Left lobe of liver (tissue), 2 donors: ENCODE measurements at places on chromosomes 11 and 22. TPM values are rescaled to one million over a fixed set of nuclear protein-coding genes. Genes with fewer than 3 reads are reported as not detected.
A peak's percentile ranks its signal among the peaks of the same experiment; 100 is the strongest.

- peak; percentile 62 for DNase-seq
These were observed 2.7 kb upstream of the PTPRJ start for GRCh38 chr11:47977623-47978022.

DNA sequence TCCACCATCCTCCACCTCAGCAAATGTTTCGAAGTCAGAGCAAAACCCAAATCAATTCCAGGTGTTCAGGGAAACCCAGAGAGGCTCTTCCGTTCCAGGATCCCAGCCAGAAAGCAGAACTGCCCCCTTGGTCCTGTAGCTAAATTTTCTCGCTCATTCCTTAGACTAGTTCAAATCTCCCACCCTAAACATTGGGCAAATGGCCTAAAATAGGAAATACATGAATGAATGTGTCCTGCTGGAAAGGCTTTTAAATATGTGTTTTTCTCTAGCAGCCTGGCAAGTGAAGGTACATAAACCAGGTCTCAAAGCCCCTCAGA is 89.6 kb downstream of the ETS1 start:
- DNase-seq: no peak

GRCh38 chr22:49210606-49211005 is 617.1 kb downstream of the BRD1 start:
- DNase-seq: peak; percentile 32

The OR5B21 gene
- not detected for total RNA-seq

- no peak for DNase-seq
These were observed 7.2 kb downstream of the CRELD2 start for GRCh38 chr22:49925525-49926128.

DNA sequence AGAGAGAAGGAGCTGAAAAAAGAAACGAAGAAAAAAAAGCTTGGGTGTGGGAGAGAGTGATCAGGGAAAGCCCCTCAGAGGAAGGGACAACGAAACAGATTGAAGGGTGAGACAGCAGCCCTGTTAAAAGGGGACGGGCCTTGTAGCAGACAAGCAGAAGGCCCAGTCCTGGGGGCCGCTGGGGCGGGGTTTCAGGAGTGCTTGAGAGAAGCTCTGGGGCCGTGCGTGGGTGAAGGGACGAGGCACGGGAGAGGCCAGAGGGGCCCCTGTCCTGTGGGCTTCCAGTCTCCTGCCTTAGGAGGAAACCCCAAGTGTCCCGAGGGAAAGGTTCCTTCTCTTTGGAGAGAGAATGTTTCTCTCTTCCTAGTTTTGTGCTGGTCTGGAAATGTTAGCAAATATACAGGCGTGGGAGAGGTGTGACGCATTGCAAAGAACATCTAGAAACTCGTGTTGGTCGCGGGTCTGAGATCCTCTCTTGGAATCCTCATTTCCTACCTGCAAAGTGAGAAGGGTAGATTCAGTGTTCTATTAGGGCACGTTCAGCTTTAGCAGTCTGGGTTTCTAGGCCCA is 28.6 kb downstream of the ADAMTS15 start:
- no peak for DNase-seq

- DNase-seq: no peak
These were observed 356.1 kb downstream of the CADM1 start for GRCh38 chr11:115148101-115148500.

DNA sequence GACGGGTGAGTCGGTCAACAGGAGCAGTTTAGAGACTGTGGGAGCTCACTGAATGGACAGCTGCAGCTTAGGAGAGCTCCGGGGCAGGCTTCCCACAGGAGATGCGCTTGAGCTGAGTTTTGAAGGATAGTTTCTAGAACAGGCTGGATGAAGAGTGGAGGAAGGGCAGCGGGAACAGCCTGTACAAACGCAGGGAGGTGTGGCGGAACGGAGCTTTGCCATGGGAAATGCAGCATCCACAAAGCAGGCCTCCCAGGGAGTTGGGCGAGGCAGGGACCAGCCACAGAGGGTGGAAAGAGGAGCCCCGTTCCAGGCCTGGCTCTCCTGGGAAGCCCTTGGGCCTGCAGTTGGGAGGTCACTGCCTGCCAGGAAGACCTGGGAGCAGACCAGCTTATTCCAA is 26.8 kb upstream of the TEF start:
- no peak for DNase-seq

The OR6A2 gene
- not detected for total RNA-seq

DNA sequence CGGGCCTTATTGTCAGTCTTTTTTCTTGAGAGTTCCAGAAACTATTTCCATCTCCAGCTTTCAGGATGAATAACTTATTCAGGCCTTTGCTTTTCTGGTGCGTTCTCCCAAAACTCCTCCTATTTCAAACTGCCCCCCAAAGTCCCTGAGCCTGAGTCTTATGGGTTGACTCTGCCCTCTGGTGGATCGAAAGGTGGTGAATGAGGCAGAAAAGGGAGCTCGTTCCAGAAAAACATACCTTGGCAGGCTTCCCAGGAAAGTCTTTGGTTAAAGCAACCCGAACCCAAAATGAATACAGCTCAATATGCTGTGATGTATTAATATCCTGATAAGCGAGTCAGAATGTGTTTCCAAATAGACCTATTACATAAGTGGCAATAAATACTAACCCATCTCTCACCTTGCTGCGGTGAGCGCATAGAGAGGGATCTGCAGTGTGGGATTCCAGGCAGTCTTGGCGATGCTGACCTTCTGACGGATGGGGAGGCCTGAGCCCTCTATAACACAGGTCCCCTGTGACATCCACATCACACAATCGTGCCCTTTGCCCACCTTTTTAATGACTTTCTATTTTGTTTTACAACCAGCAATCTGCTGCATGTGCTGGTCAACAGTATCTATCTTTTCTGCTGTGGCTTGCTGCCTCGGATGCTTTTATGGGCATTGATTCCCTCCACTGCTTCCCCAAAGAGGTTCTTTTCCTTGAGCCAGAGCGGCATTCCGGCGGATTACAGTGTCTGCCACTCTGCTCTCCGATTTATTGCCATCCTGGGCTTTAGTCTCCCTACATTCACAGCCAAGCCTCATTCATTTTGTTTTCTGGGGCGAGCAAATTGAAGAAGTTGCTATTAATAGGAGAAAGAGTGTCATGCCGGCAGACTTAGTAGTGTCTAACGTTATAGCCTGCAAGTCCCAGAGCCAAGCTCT is 756.8 kb downstream of the NTM start:
- DNase-seq: peak; percentile 48

DNA sequence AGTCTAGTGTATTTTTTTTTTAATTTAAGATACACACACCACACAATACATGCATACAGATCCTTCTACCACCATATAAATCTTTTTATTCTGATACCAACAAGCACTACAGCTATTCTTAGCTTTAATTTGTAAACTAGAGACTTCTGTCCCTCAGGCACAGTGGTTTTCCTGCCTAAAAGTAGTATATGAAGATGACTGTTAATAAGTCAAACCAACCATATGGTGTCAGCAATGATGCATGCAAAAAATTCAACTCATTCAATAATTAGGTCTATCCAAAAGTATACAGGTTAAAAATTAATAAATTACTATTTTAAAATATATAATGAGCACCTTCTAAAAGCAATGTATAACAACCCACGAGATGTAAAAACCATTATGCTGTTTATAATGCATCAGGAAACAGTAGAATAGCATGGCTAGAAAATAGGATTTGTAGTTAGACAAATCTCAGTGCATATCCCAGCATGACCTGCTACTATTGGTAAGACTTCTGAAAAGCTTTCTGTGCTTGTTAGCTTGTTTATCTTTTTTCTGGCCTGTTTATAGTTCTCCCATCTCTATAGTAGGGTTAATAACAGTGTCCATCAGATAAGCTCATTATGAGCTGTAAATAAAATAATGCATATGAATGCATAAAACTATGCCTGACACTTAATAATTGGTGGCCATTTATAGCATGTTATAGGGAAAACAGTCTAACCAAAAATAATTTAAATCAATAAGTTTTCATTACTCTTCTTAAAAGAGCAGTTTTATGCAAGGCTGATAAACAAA is 10.2 kb downstream of the RAB38 start:
- no peak for DNase-seq

GRCh38 chr22:46081036-46081830 is 69.1 kb upstream of the PPARA start:
- DNase-seq: peak; percentile 45

The TCN2 gene
- 12.3 TPM for total RNA-seq

GRCh38 chr11:119377112-119377901 is 4.2 kb downstream of the USP2 start:
- no peak for DNase-seq

- DNase-seq: no peak
These were observed 366.4 kb downstream of the CASP12 start for GRCh38 chr11:104531894-104532293.

GRCh38 chr11:14656536-14657457 is 13.2 kb downstream of the PDE3B start:
- DNase-seq: no peak

DNA sequence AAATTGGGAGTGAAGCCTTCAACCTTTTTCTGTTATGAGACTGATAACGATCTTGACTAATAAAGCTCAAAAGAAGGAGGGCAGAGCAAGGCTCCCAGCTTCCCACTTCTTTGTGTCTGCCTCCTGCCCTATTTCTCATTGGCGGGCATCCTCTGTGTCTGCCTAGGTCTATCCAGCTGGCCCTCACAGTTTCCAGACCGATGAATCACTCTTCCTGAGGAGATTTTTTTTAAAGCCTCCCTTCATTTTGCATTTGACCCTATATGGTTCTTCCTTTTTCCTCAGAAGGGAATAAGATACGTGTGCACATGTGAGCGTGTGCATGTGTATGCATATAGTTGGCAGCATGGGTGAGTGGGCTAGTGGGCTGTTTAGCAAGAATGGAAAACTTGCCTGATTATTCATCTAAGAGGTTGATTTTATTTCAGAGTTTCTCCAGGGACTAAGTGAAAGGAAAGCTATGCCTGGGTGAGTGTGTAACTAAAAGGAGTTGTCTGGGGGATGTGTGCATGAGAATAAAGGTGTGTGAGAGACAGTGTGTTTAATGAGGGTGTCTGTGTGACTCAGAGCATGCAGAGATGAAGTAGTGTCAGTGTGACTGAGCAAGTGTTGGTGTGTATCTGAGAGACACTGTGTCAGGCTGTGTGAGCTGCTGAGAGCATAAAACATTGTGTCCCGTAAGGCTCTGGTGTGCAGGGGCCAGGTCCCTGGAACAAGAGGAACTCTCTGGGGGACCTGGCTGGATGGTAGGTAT is 12.2 kb downstream of the PHLDB1 start:
- no peak for DNase-seq

GRCh38 chr22:17754233-17754925 is 19.9 kb downstream of the BID start:
- no peak for DNase-seq

The IFITM10 gene
- total RNA-seq: 15.7 TPM

The MMP11 gene
- total RNA-seq: 0.38 TPM

DNA sequence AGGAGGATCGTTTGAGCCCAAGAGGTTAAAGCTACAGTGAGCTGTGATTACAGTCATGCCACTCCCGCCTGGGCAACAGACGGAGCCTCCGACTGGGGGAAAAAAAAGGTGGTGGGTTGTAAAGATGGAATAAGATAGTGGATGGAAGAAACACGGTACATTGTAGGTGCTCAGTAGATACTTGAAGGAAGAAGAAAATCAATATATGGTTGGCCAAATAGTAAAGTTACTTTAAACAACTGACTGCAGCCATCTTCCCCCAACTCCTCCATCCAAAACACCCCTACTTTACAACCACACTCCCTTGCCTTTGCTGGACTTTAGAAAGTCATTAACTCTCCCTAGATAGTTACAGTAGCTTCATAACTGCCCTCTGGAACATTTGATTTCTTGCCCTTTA is 2.5 kb upstream of the NUP98 start:
- no peak for DNase-seq

DNA sequence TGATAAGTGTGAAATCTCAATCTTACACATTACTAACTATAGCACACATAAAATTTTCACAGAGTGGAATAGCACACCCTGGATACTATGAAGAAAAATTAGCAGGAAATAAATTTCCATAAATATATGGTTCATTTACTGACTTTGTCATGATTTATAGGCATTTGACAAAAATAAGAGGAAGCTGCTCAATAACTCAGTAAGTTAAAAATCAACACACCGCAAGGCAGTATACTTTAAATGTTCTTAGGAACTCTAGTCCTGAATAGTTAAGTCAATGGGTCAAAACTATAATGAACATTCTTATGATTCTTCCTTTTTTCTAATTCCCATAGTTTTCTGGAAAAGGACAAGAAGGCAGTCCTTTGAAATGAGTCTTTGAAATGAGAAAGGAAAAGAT is 1557.8 kb upstream of the RAG2 start:
- DNase-seq: no peak

DNA sequence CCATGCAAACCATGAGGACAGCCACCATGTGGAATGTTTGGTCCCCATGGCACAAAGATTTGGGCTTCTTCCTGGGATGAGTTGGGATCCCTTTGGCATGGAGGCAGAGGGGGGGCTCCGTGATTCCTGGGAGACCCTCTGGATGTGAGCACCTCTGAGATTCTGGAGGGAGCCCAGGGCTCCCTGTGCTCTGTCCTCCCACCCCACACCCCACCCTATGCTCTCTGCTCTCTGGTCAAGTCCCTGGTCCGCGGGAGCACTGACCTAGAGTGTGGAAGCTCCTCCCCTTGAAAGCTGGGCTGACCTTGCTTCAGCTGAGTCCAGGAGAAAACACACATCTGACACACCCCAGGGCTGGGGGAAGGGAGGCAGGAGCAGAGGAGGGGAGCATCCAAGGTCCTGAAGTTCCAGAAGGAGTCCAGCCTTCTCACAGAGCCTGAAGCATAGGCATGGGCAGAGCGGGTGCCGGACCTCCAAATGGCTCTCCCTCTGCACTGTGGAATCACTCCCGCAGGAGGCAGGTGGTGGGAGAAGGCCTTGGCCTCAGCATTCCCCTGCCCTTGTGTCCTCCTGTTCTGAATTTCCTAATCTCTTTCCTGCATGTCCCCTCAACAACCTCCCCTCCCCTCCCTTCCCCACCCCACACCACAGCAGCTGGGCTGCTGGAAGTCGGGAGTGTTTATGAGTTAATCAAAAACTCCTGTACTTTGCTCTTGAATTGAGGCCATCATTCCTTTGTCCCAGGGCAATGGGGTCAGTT is 25.7 kb upstream of the OAF start:
- peak; percentile 95 for DNase-seq

DNA sequence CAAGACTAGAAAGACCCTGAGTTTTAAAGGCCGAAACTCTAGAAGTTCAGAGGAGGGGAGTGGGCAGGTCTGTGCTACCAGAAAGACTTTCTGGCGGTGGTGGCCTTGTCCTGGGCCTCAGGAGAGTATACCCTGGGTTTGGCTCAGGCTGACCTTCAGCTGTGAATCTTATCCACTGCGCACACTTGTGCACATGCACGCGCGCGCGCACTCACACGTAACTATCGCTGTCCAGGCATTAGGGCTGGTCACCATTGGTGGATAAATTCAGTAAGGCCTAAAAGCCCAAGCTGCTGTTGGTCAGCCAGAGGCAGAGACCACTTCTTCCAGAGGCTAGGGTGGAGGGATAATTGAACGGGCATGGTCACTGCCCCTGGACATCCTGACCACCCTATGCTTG is 25.1 kb downstream of the ARHGEF17 start:
- DNase-seq: no peak

- no peak for DNase-seq
These were observed 2.8 kb downstream of the PISD start for GRCh38 chr22:31659246-31659645.

The MAML2 gene
- 1.0 TPM for total RNA-seq

GRCh38 chr11:1034001-1034400 is 2.5 kb downstream of the MUC6 start:
- no peak for DNase-seq
